ENCODE measurements at places on chromosomes 13 and 19.

DNA sequence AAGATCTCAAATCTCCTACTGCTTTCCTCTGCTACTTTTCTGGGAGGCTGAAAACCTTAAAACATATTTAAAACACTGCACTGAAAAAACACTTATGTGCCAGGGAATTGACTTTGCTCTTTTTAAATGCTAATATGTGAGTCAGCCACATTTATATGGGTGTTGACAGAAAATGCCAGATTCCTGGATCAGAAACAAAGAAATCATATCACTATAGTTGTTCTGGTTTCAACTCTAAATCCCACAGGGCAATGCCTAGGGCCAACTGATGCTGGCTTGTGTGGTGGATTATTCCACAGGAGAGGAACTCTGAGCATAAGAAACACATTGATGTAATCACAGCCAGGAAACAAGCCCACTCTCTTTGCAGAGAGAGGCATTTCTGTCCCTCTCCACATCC is 1439.0 kb upstream of the SPRY2 start:
- no peak for DNase-seq

GRCh38 chr13:48816700-48817099 is 159.0 kb upstream of the FNDC3A start:
- no peak for DNase-seq

DNA sequence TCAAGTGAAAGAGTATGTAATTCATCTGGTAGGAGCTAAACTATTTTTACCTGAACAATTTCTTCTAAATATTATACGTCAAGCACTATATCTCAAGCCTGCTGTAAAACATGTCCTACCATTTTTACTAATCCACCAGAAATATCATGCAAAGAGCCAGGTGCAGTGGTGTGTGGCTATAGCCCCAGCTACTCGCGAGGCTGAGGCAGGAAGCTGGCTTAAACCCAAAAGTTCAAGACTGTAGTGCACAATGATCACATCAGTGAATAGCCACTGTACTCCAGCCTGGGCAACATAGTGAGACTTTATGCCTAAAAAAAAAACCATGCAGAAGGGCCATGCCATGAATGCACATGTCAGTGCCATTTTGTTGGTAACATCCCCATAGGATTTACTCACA is 20.7 kb upstream of the CLN5 start:
- DNase-seq: no peak

DNA sequence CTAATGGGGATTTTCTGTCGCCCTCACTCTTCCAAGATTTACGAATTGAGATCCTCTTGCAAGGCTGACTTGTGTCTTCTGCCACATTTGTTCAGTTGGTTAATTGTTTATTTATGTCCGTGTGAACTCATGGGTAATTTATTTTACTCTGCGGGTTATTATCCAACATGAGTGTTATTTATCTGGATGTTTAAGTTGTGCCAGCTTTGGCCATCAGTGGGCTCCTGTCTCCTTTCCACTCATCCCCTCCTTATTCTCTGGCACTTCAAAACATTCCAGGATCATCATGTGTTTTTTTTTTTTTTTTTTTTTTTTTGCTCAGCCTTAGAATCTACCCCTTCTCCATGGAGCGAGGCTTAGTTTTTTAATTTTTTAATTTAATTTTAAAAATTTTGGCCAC is 19.0 kb downstream of the ACP7 start:
- DNase-seq: no peak

- no peak for DNase-seq
These were observed 1661.6 kb downstream of the SLITRK1 start for GRCh38 chr13:82220641-82221040.

DNA sequence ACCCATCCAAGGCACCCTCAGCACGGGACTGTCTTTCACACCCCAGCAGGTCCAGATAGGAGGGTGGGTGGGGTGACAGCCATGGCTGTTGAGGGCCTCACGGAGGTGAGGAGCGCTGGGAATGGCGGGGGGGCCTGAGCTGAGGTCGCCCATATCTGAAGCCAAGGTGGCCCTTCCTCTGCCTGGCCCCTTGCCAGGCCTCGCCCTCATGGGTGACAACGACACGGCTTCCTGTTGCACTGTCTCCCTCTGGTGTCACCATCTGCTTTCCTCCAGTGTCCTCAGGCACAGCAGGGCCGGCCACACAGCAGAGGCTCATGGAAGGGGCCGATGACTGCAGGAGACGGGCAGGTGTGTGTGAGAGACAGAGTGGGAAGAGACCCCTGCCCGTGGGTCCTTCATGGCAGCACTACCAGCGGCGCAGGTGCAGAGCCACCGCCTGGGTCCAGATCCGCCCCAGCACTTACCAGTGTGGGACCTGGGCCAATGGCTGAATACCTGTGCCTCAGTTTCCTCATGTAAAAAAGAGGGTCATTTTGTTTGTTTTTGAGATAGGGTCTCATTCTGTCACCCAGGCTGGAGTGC is 8.1 kb upstream of the NKPD1 start:
- DNase-seq: no peak

DNA sequence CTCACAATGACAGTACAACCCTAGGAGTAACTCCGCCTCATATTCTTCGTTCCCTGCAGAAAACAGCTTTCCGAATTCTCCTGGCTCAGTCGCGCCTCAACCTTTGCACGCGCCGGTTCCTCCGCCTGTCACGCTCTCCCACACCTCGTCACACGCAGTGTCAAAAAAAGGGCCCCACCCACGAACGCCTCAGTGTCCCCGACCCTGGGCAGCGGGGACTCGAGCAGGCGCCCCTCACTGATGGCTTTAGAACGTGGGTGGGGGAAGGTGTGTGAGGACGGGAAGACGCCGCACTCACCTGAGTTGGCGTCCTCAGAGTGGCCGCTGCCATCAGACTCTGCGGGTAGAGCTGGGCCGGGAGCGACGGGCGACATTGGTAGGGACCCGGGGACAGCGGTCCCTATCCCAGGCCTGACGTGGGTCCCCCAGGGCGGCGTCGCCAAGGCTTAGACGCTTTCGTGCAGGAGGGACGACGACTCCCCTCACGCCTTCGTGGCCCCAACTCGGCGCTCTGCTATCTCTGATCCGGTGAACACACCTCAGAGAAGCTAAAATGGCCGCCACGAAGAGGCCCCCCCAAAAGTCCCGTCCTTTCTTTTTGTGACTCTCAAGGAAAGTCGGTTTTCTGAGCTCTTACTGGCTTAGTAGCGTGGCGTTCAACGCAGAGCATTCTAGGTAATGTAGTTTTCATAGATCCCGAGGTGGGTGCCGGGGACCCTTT is at the start of gene ZNF154:
Gene ZNF154 (minus strand): TSS at position 564 of the 721 bp plus-strand sequence. CDS start 233 bp downstream, at position 331.
- DNase-seq: no peak

DNA sequence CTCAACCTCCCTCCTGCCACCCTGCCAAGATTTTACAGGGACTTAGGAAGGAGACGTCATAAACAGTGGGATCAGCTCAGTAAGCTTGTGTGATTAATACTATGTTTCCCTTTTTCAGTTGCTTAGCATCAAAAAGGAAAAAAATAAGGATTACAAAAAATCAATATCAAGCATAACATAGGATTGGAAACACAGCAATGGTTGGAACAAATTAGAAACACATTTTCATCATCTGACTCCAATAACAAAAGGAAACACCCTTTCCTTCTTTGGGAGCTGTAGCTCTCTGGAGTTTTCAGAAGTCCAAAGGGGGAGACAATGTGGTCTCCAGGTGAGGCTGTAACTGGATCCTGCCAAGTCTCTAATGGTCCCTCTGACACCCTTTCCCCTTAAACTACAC is 233.4 kb downstream of the B3GLCT start:
- DNase-seq: no peak

DNA sequence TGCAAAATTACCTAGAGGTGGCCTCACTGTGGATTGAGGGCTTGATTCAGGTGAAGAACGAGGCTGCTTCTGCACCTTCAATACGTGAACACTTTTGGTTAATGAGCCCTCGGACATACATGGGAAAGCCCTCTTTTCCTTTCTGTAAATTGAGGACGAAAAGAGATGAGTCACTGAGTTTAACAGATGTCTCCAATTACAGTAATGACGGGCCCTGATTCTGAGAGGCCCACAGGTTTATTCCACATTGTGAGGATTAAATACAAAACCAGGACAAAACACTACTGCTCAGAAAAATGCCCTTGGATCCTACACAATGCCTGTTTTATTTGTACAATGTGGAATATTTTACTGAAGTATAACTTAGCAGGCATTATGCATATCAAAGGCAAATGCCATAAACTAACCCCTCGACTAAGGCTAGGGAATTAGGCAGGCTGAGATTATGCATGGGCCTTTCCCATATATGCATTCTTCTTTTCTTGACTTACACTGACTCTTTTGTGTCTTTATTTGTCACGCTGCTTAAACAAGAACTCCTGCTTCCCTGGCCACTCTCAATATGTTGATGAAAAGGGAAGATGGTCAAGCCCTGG is 819.9 kb downstream of the OLFM4 start:
- DNase-seq: no peak

- DNase-seq: no peak
These were observed 15.8 kb downstream of the NDUFB7 start for GRCh38 chr19:14555918-14556661.

Data from NCI-H187 (cell line).